Naive thymus-derived CD4-positive, alpha-beta T cell (primary cell): ENCODE measurements at places on chromosomes 12 and 14. TPM values are rescaled to one million over a fixed set of nuclear protein-coding genes. Genes with fewer than 3 reads are reported as not detected.

DNA sequence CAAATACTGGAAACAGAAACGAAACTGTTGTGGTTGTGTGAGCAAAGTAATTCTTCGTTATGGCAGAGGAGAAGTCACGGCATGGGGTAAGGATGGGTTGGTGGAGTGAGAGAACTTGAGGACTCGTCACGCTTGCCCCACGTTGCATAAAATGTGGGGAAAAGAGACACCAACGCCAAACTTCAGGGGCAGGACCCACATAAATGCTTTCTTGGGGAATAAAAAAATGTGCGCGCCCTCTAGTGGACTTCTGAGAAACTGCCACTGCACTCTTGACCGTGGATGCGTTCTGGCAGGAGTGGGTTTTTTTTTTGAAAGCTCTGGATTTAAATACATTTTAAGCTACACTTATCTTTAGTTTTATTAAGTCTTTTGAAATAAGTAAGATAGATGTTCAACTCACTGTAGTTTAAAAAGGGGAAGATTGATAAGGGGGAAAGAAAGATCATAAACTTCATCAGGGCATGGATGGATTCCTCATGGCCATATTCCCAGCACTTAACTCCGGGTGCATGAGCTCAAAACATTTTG, 4.1 kb upstream of the IGF1 start:
- peaks cover 5% of the 10 kb centered on the region for H3K4me1 ChIP-seq
- peak; percentile 32 for DNase-seq
- H3K36me3 ChIP-seq: no peaks in the 10 kb centered on the region
- H3K27ac ChIP-seq: no peak overlapping the region
- peak overlapping the region; percentile 25 for H3K4me3 ChIP-seq

- H3K27ac ChIP-seq: no peak overlapping the region
- no peaks in the 10 kb centered on the region for H3K27me3 ChIP-seq
- DNase-seq: no peak
Measured at GRCh38 chr14:89588016-89588415, 171.0 kb upstream of the FOXN3 start.

GRCh38 chr14:22907429-22907828, 11.5 kb downstream of the RBM23 start:
- H3K27ac ChIP-seq: no peak overlapping the region
- no peaks in the 10 kb centered on the region for H3K27me3 ChIP-seq
- DNase-seq: no peak
- H3K4me1 ChIP-seq: no peaks in the 10 kb centered on the region
- no peak overlapping the region for H3K4me3 ChIP-seq

- no peak overlapping the region for H3K27ac ChIP-seq
- H3K4me1 ChIP-seq: no peaks in the 10 kb centered on the region
- H3K4me3 ChIP-seq: no peak overlapping the region
- H3K27me3 ChIP-seq: no peaks in the 10 kb centered on the region
- DNase-seq: peak; percentile 77
Measured at GRCh38 chr12:95117178-95117599, 43.8 kb upstream of the NR2C1 start.

DNA sequence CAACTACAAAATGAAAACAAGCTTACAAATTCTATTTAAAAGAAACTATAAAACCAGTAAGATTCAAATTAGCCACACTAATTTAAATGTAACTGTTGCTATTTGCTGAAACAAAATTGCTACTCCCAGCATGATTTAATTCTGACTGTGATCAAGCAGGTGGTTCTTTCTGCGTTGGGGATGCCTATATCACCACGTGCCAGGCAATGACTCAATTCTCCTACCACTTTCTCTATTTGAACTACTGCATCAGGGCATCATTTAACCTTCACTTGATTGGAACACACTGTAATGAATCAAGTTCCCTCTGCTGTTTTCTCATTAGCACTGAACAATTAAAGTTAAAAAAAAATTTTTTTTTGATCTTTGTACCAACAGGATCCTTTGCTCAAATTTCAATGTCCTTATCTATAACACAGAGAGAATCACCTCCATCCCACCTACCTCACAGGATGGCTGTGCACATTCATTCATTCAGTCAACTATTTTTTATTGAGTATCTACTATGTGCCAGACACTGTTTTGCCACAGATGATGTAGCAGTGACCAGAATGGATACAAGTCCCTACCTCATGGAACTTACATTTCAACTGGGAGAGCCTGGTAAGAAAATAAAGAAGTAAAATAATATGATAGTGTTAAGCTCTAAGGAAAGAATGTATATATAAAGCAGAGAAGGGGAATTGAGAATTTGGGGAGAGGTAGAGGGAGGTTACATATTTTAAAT, 8.0 kb upstream of the ACTN1 start:
- H3K4me1 ChIP-seq: no peaks in the 10 kb centered on the region
- H3K27me3 ChIP-seq: no peaks in the 10 kb centered on the region
- H3K36me3 ChIP-seq: no peaks in the 10 kb centered on the region
- H3K4me3 ChIP-seq: no peak overlapping the region
- DNase-seq: no peak

- H3K4me3 ChIP-seq: no peak overlapping the region
- H3K27ac ChIP-seq: no peak overlapping the region
- no peaks in the 10 kb centered on the region for H3K4me1 ChIP-seq
- no peaks in the 10 kb centered on the region for H3K27me3 ChIP-seq
Measured at GRCh38 chr14:105152794-105153241, 15.8 kb downstream of the JAG2 start.

DNA sequence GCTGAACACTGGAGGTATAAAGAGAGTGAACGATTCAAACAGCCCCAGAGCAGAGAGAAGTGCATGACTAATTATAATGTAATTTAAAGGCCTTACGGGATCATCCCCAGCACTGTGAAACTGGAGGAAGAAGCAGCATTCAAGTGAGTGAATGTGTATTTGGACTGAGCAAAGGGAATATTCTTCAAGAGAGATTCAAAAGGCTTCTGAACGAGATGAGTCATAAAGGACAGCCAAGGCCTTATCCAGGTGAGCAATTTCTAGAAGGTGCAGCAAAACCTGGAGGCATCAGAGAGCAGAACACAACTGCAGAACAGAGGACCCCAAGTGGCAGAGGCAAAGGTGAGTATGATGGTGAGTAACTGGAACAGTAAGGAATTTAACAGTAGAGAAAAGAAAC, 127.2 kb downstream of the BCAT1 start:
- H3K4me3 ChIP-seq: no peak overlapping the region
- H3K36me3 ChIP-seq: no peaks in the 10 kb centered on the region
- H3K27me3 ChIP-seq: no peaks in the 10 kb centered on the region
- no peak overlapping the region for H3K27ac ChIP-seq

GRCh38 chr12:96403870-96404269, 3.6 kb upstream of the CDK17 start:
- H3K27me3 ChIP-seq: no peaks in the 10 kb centered on the region
- H3K4me3 ChIP-seq: no peak overlapping the region
- no peak overlapping the region for H3K27ac ChIP-seq
- H3K4me1 ChIP-seq: peaks cover 9% of the 10 kb centered on the region

DNA sequence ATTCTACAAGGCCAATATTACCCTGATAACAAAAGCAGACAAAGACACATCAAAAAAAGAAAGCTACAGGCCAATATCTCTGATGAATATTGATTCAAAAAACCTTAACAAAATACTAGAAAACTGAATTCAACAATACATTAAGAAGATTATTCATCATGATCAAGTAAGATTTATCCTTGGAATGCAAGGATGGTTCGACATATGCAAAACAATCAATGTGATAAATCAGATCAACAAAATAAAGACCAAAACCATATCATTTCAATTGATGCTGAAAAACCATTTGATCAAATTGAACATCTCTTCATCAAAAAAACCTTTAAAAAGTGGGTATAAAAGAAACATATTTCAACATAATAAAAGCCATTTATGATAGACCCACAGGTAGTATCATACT, 117.3 kb downstream of the CPNE8 start:
- DNase-seq: no peak
- no peak overlapping the region for H3K4me3 ChIP-seq
- no peaks in the 10 kb centered on the region for H3K4me1 ChIP-seq
- H3K27ac ChIP-seq: no peak overlapping the region
- no peaks in the 10 kb centered on the region for H3K36me3 ChIP-seq

GRCh38 chr12:120488057-120488640, 7.8 kb upstream of the DYNLL1 start:
- H3K27me3 ChIP-seq: no peaks in the 10 kb centered on the region
- H3K4me3 ChIP-seq: no peak overlapping the region
- no peaks in the 10 kb centered on the region for H3K4me1 ChIP-seq
- H3K27ac ChIP-seq: no peak overlapping the region
- no peak for DNase-seq

- no peak overlapping the region for H3K27ac ChIP-seq
- DNase-seq: peak; percentile 55
- no peak overlapping the region for H3K4me3 ChIP-seq
- no peaks in the 10 kb centered on the region for H3K36me3 ChIP-seq
Measured at GRCh38 chr12:57031138-57031725, 14.9 kb upstream of the TAC3 start.

DNA sequence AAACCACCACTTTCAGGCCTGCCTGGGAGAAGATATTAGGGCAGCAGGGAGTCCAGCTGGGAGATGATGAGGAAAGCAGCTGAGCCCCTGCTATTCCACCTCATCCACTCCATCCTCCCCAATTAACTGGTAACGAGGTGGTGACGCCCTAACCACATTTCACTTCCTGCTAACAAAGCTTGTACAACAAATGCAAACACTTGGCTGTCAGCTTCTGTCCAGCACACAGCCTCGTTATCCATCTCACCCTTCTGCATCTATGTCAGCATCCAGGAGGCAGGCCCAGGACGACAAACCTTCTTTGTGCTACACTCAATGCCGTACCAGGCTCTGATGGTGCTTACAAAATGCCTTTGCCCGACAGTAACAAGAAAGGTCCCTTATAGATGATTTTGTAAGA, 225.4 kb downstream of the APAF1 start:
- H3K4me3 ChIP-seq: no peak overlapping the region
- no peak overlapping the region for H3K27ac ChIP-seq
- no peaks in the 10 kb centered on the region for H3K27me3 ChIP-seq
- no peak for DNase-seq
- H3K36me3 ChIP-seq: no peaks in the 10 kb centered on the region
- H3K4me1 ChIP-seq: no peaks in the 10 kb centered on the region

- no peak overlapping the region for H3K4me3 ChIP-seq
- DNase-seq: no peak
- no peaks in the 10 kb centered on the region for H3K36me3 ChIP-seq
- H3K4me1 ChIP-seq: peaks cover 23% of the 10 kb centered on the region
- no peak overlapping the region for H3K27ac ChIP-seq
Measured at GRCh38 chr14:98963610-98964009, 308.4 kb downstream of the BCL11B start.

DNA sequence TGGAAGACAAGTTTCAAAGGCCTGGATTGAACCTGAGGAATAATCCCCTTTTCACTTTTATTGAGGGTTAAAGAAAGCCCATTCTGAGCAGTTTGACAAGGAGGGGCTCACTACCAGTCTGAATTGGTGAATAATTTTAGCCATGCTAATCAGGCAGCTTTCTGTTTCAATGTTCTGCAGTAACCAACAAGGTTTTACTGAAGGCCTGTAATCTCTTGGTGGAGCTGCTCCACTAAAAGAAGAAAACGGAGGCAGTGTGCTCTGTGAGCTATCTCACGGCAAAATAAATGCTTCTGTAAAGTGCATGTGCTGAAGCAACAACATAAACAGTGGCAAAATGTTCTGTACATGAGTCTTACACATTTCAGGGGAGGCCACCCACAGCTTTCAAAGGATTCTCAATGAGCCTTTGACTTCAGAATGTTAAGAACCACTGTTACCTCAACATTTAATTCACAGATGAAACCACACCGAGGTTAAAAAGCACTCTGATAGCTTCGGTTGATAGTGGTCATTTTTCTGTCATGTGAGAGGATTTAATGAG, 111.2 kb downstream of the LRIG3 start:
- H3K27ac ChIP-seq: no peak overlapping the region
- no peak overlapping the region for H3K4me3 ChIP-seq
- no peaks in the 10 kb centered on the region for H3K36me3 ChIP-seq
- DNase-seq: no peak
- H3K4me1 ChIP-seq: no peaks in the 10 kb centered on the region
- H3K27me3 ChIP-seq: no peaks in the 10 kb centered on the region

- H3K27ac ChIP-seq: no peak overlapping the region
- H3K27me3 ChIP-seq: no peaks in the 10 kb centered on the region
- H3K4me3 ChIP-seq: no peak overlapping the region
- peaks cover 15% of the 10 kb centered on the region for H3K36me3 ChIP-seq
Measured at GRCh38 chr12:53071591-53072551, 7.3 kb downstream of the SPRYD3 start.

DNA sequence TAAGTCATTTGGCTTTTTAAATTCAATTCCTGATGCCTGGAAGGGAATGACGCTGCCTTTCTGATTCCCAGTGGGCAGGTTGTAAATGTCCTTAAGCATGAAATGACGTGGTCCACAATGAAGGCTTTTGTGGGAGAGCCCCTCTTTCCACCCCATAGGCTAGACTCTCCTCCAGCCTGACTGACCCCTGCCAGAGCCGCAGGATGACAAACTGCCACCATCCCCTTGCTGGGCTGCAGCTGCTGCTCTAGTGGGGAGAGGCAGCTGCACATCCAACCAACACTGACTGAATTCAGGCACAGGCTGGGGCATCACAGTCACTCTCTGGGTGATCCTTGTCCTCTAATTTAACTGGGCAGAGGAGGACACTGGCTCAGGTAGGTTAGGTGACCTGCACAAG, 6.3 kb downstream of the TSPAN11 start:
- H3K4me3 ChIP-seq: no peak overlapping the region
- H3K36me3 ChIP-seq: no peaks in the 10 kb centered on the region
- H3K27me3 ChIP-seq: no peaks in the 10 kb centered on the region
- no peak for DNase-seq

- H3K27ac ChIP-seq: no peak overlapping the region
- no peaks in the 10 kb centered on the region for H3K27me3 ChIP-seq
- H3K4me1 ChIP-seq: no peaks in the 10 kb centered on the region
- no peaks in the 10 kb centered on the region for H3K36me3 ChIP-seq
- no peak for DNase-seq
Measured at GRCh38 chr14:74314576-74314975, 11.8 kb upstream of the ABCD4 start.

DNA sequence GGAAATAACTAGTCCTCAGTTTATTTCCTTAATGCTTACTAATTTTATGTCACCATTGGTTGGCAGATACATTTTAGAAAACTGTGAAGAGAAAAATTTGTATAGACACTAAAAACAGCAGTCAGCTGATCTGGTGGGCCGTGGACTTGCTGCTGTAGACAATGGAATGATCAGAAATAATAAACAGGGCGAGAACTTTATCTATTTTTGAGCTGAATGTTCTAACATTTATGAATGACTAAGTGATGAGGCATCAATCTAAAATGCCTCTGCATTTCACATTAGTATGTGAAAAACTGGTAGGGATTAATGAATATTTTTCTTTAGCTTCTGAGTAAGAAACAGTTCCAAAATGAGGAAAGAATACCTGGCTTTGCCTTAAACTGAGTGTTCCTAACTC, 24.8 kb upstream of the PKP2 start:
- no peaks in the 10 kb centered on the region for H3K36me3 ChIP-seq
- H3K27me3 ChIP-seq: no peaks in the 10 kb centered on the region
- no peak overlapping the region for H3K27ac ChIP-seq
- no peaks in the 10 kb centered on the region for H3K4me1 ChIP-seq
- H3K4me3 ChIP-seq: no peak overlapping the region
- no peak for DNase-seq

GRCh38 chr14:35305633-35306032, 13.5 kb downstream of the PSMA6 start:
- no peak for DNase-seq
- peaks cover 19% of the 10 kb centered on the region for H3K36me3 ChIP-seq
- no peak overlapping the region for H3K4me3 ChIP-seq
- H3K4me1 ChIP-seq: peaks cover 15% of the 10 kb centered on the region
- no peak overlapping the region for H3K27ac ChIP-seq
- no peaks in the 10 kb centered on the region for H3K27me3 ChIP-seq

Gene KLC1
- 161 TPM for total RNA-seq

Gene ABHD12B
- not detected for total RNA-seq

Gene WIF1
- total RNA-seq: not detected

Gene SELPLG
- 137 TPM for total RNA-seq

Gene OR4K5
- not detected for total RNA-seq

Gene MANSC1
- total RNA-seq: 0.94 TPM

Gene OTOGL
- not detected for total RNA-seq
